Metanephros (tissue), 2 donors: ENCODE measurements at places on chromosomes 6 and 20. TPM values are rescaled to one million over a fixed set of nuclear protein-coding genes. Genes with fewer than 3 reads are reported as not detected.

SOX18 gene
- total RNA-seq: 20.5 TPM

PTPRT gene
- total RNA-seq: 1.6 TPM

ADGB gene
- 0.12 TPM for total RNA-seq

PRKN gene
- 19.2 TPM for total RNA-seq
